ENCODE measurements at places on chromosomes 16 and 17.
A peak's percentile ranks its signal among the peaks of the same experiment; 100 is the strongest.

- DNase-seq, result no peak
These were observed 2.9 kb upstream of the CBX8 start for GRCh38 chr17:79799538-79800324.

DNA sequence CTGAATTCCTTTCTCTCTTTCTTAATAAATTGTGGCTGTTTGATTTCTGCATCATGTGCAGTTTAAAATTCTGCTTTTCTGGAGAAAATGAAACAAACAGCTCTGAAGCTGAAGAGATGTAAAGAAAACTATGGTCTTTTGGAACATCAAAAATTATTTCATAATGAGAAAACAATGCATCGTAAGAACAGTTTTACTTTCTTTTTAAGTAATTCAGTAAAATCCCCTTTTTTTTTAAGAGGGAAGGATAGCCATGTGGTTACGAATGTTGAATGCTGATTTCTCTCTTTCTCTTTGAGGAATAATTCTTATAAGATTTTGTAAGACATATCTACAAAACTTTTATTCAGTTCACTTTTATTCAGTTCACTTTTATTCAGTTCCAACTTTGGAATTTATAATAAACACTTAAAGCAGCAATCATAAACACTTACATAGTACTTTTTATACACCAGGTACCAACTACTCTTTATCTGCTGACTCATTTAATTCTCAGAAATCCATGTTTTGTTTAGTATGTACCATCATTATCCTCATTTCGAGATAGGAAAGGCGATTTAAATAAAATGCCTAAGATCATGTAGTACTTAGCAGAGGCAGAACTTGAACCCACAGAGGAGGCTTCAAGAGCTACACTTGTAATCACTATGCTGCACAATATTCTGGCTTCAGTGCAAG, 26.6 kb downstream of the CNTNAP4 start:
- DNase-seq, result no peak

DNA sequence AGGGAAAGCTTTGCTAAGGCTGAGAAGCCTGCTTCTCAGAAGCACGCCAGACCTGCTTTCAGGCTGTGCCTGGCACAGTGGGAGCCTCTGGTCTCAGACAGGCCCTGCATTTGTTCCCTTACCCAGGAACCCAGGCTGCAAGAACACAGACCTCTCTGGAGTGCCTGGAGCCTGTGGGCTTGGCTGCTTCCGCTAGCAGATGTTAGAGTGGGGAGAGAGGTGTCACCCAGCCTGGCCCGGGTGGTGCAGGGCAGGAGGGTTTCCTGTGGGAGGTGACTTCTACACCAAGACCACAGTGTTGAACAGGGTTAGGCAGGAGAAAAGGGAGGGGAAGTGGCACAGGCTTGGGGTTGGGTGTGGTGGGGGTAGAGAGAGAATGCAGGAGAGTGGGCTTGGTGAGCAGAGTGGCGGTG, 35.8 kb upstream of the ADGRG1 start:
- peak; percentile 66 for DNase-seq

- DNase-seq, result no peak
These were observed 21.6 kb upstream of the ADCY7 start for GRCh38 chr16:50244504-50245416.

- peak; percentile 35 for DNase-seq
These were observed 70.6 kb downstream of the CYB5B start for GRCh38 chr16:69494991-69495392.

GRCh38 chr16:78987666-78988065, 612.9 kb downstream of the MAF start:
- no peak for DNase-seq

GRCh38 chr17:39939588-39940419, 12.3 kb downstream of the LRRC3C start:
- DNase-seq, result peak; percentile 46

GRCh38 chr17:63694950-63695773, 4.8 kb downstream of the LIMD2 start:
- DNase-seq, result no peak

DNA sequence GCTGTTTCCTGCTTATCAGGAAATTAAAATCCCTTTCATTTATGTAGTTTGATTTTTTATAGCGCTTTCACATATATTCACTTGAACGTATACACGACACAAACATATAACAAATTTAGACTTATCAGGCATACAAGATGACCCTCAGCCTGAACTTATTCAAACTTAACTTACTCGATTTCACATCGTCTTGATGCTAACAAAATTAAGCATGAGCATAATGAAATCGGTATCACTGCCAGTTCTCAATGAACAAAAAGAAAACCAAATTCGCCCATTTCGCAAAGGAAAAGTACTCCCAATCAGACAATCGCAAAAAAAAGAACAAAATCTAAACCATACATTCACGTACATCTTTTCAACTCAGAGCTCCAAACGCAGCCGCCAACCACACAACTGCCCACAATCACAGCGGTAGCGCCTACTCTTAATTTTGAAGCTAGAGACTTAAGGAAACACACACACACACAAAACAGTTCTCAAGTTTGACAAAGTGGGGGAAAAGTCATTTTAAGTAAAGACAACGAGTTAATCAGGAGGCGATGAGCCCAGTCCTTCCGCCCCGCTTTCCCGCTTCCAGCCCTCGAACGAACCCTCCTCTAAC, 1.1 kb downstream of the GJC1 start:
- DNase-seq, result no peak

GRCh38 chr17:63842173-63842539, 329 bp downstream of the SMARCD2 start:
- DNase-seq, result no peak

GRCh38 chr17:2406271-2406902, 5.5 kb upstream of the MNT start:
- no peak for DNase-seq

DNA sequence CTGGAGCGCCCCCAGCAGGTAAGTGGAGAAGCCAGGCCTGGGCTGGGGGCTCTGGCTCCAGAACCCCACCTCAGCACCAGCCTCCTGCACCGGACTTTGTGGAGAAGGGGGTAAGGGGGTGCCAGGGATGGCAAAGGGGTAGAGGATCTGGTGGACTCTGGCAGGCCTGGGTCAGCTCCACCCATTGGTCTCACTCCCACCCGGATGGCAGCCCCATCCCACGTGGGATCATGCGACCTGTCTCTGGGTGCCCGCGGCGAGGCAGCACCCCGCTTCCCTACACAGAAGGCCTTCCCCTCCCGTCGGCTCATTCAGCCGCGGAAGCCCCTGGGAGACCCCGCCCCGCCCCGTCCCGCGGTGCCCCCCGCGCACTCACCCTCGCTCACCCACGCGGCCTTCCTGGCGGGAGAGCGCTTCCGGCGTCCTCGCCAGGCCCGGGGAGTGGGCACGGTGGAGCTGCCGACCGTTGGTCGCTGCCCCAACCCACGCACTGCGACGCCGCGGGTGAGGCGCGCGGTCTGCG, 498 bp upstream of the PLEKHG4 start:
- DNase-seq, result peak; percentile 58

- no peak for DNase-seq
These were observed 43.5 kb downstream of the PLXDC1 start for GRCh38 chr17:39107973-39108372.

DNA sequence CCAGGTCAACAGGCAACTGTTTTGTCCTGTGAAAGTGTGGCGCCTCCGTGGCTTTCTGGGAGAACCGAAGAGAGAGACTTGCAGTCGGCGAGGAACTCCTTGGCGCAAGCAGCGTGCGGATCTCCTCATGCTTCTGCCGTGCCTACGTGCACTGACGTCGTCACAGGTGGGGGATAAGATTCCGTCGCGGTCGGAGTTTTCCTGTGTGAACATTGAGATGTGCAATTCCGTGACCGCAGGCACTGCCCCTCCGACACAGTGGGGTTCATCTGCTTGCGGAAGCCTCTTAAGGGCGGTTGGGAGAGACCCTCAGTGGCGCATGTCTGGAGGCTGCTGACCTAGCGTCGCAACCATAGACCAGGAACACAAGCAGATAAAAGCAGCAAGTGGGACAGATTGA, 212.3 kb upstream of the CHMP6 start:
- DNase-seq, result no peak

GRCh38 chr17:80261895-80262279, 1.2 kb downstream of the RNF213 start:
- no peak for DNase-seq

- DNase-seq, result no peak
These were observed 29.6 kb downstream of the HS3ST3B1 start for GRCh38 chr17:14330492-14330962.

GRCh38 chr17:32318071-32318470, 23.9 kb downstream of the C17orf75 start:
- DNase-seq, result no peak

GRCh38 chr16:17229766-17230165, 241.0 kb downstream of the XYLT1 start:
- no peak for DNase-seq

DNA sequence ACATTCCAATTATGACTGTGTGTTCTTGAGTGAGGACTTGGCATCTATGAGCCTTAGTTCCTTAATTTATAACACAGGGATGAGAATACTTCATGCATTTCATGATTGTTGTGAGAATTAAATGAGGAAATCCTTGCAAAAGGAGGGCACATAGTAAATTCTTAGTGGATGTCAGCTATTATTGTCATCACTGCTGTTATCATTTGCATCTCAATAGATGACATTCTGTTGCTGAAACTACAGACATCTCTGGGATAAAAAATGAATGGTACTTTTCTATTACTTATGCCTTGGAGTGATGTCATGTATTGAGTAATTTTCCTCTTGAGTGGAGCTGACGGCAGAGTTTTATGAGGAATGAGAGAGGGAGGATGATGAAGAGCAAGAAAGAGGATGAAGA, 184.4 kb upstream of the CDH11 start:
- no peak for DNase-seq

GRCh38 chr17:33459078-33459940, 166.2 kb upstream of the ASIC2 start:
- DNase-seq, result no peak

- DNase-seq, result no peak
These were observed 380.3 kb downstream of the SNX29 start for GRCh38 chr16:12356632-12357340.

DNA sequence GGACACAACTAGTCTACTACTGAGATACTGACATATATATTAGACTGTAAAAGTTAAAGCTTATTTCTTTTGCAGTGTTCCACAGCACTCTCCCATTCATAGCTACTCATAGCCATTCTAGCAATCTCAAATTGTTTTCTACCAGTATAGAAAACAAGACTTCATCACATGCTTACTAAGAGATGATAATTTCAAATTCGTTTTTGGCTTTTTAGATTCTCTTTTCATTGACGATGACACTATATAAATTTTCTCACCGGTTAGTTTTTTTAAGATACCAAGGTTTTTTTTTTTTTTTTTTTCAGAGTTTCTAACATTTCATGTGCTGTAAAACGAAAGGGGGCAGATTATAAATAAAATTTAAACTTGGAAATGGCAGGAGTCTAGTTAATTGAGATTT, 17.9 kb downstream of the IKZF3 start:
- no peak for DNase-seq

DNA sequence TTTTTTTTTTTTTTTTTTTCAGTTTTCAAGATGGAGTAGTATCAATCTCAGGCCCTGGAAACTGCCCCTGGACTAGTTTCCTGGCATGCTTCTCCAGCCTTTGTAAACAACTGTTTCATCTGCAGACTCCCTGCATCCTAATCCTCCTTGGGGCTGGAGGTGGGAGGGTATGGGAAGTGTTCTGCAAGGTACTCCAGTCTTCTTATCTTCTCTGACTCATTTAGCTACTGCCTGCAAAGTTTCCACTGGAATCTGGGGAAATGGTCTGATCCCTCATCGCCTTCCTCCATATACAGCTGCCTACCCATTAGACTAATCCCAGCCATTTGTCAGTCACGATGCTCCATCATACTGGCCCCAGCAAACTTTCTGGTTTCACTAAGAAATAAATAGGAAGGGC, 21.5 kb downstream of the COPZ2 start:
- DNase-seq, result no peak

- no peak for DNase-seq
These were observed 15.9 kb upstream of the DOK4 start for GRCh38 chr16:57502048-57502775.

GRCh38 chr16:74455619-74456289, 34.5 kb upstream of the CLEC18B start:
- DNase-seq, result no peak

DNA sequence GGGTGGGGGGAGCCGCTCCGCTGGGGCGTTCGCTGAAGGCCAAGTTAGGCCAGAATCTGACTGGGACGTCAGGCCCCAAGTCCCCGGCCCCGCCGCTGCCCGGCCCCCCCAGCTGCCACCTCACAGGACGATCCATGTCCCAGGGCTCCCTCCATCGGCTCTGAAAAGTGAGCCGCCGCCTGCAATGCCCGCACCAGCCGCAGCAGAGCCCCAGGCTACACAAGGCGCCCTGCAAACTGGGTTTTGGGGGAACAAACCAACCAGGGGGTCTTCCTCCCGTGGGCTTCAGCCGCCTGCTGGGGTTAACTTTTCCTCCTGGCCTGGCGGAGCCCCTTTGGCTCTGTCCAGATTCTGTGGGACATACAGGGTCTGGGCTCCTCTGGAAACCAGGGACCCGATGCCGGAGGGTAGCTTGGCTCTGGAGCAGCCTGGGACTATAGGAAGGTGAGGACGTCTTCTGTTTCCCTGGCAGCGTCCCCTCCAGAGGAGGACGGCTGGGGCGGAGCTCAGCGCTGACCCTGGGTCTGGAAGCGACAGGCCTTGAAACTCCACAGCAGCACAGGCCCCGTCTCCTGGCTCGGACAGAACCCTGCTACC, 835 bp downstream of the NME4 start:
- peak; percentile 24 for DNase-seq

GRCh38 chr17:40178021-40178601, 841 bp downstream of the RAPGEFL1 start:
- no peak for DNase-seq

- DNase-seq, result no peak
These were observed 14.1 kb downstream of the CD300LG start for GRCh38 chr17:43860927-43861622.

DNA sequence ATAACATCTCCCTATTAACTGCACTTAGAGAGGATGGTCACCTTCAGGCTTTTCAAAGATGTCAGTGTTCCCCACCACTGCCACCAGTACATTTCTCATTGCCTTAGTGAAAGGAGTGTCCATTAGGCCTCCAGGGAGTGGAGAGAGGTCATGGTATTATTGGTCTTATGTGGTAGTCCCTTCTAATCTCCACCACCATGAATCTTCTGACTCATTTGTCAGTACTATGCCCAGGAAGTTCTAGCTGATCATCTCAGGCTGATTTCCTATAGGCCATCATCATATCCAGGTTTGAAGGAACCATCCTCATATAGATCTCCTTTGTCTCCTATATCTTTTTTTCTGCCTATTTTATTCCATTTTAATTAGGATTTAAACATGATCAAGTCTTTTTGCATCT, 221.5 kb downstream of the CYB561 start:
- no peak for DNase-seq
